ENCODE measurements at places on chromosomes 6 and 20.

GRCh38 chr20:33119725-33120720 lies 40.6 kb downstream of the BPIFB4 start:
- DNase-seq = no peak

DNA sequence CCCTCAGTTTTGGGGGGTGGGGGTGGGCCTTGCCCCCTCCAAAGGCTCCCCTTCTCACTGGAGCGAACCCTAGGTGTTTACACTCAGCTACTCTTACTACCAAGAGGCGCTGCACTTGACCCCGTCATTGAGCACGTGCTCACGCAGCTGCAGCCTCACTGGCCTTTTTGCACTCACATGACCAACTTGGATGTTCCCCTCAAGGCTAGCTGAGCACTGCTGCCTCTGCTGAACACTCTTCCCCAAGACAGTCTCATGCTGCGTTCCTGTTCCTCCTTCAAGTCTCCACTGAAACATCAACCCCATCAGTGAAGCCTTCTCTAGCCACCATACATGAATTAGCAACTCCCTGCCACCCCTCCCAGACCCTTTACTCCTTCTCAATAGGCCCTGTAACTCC lies 4.0 kb downstream of the SOD2 start:
- no peak for DNase-seq

GRCh38 chr20:3106658-3107463 lies 22.3 kb upstream of the AVP start:
- DNase-seq = no peak

DNA sequence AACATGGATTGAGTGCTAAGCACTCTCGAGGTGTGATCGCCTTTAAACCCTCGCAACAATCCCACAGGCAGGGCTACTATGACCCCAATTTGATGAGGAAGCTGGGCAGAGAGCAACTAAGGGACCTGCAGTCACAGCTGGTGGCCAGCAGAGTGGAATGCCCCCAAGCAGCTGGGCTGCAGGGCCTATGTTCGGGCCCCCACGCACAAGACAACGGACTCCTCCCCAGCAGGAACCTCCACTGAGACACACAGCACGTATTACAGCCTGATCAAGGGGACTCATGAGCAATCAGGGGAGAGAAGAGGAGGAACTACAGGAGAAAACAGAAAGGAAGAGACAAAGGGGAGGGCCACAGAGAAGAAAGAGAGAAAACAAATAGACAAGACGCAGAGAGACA lies 21.7 kb downstream of the CST7 start:
- no peak for DNase-seq

DNA sequence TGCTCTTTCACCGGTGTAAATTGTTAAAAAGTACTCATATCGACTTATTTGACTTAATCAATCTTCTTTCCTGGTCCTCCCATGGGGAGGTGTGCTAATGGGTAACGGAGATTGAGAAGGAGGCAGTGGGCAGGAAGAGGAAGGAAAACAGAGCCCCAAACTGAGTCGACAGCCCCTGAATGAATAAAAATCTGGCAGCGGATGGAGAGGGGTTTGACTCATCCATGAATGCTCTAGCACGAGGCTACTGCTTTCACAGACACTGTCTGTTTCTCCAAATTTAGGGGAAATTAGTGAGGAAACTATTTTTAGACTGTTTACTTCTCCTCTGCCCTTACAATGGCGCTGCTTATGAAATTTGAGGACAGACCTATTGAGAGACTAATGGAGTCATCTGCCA lies 142.2 kb upstream of the ATXN1 start:
- DNase-seq = no peak

- no peak for DNase-seq
Measured at GRCh38 chr6:167097770-167098169, 25.1 kb upstream of the CCR6 start.

GRCh38 chr6:3356056-3356823 lies 97.5 kb downstream of the PSMG4 start:
- DNase-seq = no peak

DNA sequence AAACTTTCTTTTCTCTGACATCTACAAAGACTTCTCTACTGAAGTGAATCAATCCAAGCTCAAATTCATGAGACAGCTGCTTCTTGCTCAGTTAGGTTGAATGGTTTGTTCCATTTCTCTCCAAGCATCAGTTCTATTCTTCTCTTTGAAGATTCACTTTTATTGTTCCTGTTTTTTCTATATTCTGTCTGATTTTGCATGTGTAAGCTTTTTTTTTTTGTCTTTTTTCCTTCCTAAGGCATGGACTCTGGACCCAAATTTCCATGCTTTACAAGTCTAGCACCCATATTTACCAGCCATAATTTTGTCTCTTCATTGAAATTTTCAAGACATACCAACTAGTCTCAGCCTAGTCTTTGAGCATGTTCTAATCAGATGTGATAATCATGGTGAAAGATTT lies 25.9 kb upstream of the STXBP5 start:
- no peak for DNase-seq

DNA sequence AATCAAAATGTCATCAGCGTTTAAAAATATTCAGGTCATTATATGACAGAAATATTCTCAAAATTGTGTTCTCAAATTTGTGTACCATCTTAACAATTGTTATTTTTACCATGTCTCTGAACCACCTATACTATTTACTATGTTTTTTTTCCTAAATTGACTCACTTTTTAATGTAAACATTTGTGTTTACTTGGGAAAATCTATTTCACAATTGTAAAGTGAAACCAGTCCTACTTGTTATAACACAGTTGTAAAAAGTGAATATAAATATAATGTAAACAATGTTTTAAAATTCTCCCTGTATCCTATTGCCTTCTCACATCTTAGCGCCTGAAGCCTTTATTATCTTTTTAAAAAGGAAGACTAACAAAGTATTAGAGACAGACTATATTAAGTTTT lies 83.5 kb downstream of the ADGRG6 start:
- DNase-seq = no peak

DNA sequence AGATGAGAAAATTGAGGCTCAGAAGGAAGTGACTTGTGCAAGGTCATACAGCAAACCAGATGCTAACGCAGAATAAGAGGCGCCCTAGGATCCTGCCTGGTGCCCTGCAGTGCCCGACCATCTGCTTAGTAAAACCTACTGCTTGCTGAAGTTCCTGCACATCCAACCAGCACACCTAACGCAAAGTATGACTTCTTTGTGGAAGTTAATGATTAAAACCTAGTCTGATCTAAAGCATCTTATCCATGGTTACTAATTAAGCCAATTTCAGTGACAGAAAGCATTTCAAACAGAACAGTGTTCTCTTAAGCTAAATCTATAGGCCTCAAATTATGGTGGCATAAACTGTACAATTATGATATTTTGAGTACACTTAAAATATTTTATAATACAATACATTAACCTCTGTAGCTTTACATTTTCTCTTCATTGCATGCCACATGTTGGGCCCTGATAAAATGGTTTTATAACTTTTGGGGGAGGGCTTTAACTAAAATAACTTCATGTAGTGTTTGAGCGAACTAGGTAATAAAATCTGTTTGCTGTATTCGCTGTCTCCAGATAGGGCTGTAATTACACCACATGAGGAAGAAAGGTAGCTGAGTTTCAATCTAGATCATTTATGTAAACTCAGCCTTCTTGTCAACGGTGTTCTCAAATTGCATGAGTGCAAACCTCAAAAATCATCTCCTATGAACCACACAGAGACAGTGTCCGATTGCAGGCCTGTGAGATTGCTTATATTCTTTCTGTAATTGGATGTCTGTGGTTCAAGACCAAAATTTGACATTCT lies 37.5 kb upstream of the BEND3 start:
- DNase-seq = no peak

DNA sequence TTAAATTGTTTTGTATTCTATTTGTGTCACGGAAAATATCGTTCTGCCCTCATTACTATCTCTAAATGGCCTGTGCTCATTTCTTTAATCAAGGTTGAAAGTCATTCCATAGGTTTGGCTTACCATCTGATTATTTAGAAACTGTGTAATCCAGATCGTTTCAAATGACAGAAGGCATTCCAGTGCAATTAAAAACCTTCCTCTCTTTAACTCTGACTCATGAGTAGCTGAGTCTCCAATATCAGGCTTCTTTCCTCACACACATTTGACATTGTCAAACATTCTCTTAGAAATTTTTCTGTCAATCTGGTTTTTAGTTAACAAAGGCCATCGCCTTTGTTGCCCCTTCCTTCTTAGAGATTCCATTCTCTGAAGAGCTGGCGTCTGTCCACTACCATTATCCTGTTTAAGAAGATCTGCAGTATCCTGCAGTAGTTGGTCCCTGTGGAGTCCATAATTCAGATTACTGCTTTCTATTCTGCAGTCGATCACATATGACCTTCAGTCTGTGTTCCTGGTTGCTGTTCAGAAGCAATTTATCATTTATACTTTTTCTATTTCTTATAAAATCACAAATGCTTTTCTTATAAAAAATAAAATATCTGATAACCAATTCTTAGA lies 3.9 kb upstream of the TRDN start:
- no peak for DNase-seq

- no peak for DNase-seq
Measured at GRCh38 chr20:57421253-57422220, 30.3 kb downstream of the RBM38 start.

GRCh38 chr6:9085054-9085708 lies 649.8 kb upstream of the SLC35B3 start:
- no peak for DNase-seq
